Esophagus mucosa (tissue), 1 donor: ENCODE measurements at places on chromosomes 1 and 21. TPM values are rescaled to one million over a fixed set of nuclear protein-coding genes. Genes with fewer than 3 reads are reported as not detected.

- ATAC-seq: peak; percentile 72
These were observed 28.5 kb downstream of the ECE1 start for GRCh38 chr1:21261551-21262292.

DNA sequence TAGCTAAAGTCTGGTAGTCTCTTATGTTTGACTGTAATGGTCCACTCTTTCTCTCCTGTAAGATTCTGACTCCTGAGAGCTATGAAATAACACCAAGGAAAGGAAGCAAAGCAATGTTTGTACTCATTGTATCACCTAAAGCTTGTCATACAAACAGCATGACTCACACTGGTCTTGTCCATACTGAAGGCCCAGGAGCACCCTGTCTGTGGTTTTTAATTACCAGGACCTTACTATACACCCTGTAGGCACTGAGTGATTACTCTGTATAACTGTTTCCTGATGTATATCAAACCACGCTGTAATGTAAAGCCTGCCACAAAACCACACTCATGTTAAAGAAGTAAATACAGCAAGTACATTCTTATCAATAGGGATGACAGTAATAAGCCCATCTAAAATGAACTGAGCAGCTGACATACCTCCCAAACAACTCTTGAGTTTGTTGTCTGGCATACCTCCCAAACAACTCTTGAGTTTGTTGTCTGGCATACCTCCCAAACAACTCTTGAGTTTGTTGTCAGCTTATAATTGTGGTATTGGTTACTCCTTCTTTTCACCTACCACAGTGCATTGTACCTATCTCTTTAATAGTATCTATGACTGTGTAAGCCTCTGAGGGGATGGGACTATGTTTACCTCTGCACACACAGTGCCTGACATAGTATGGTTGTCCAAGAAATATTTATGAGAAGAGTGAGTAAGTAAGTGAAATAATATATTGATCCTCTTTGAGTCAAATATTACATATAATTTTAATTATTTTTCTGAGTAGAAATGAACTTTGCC, 11.6 kb upstream of the TNFSF18 start:
- ATAC-seq: peak; percentile 98

- ATAC-seq: no peak
These were observed 217.3 kb upstream of the FGGY start for GRCh38 chr1:59079434-59080140.

GRCh38 chr1:204286315-204286714, 72.5 kb upstream of the GOLT1A start:
- ATAC-seq: no peak

The GIPC2 gene
- total RNA-seq: 1.8 TPM

DNA sequence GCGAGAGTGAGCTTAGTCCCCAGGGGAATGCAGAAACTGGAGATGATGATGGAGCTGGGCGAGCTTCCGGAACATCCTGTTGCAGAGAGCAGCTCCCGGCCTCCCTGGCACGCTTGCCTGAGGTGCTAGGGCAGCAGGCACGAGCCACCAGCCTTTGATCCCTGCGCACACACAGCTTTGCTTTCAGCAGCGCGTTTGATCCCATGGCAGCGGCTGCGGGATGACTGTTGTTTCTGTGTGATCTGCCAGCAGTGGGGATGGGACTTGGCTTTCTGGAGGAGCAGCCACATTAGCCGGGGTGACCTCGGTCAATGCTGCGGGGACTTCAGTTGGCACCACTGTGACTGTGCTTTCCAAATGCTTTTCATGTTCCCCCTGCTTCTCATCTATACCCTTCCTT, 193.2 kb downstream of the KAZN start:
- ATAC-seq: peak; percentile 35

- peak; percentile 2 for ATAC-seq
These were observed 2.7 kb downstream of the RORC start for GRCh38 chr1:151828921-151829320.

The MARK1 gene
- 6.1 TPM for total RNA-seq
